NCI-H1436 treated with DMSO at 0.1 percent for 48 hours (cell line): ENCODE measurements at places on chromosomes 6 and 20.

GRCh38 chr6:18265787-18266522 is 1.6 kb upstream of the DEK start:
- no peak for DNase-seq

DNA sequence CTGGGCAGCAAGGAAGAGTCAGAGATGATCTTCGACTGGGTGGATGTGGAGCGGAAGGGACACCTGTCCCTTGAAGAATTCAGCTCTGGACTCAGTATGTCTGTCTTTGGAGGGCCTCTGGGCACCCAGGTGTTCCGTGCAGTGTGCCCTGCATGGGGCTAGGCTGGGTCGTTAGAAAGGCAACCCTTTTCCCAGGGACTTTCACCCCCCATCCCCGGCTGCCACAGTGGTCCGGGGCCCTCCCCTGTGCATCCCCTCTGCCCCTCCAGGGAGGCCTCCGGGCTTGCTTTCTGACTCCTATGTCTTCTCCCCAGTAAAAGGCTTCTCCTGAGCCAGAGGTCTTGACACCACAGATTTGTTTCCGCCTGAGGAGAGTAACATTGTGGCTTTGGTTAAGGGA is 16.2 kb downstream of the RAB44 start:
- DNase-seq: no peak

GRCh38 chr6:2029130-2029794 is 216.1 kb downstream of the GMDS start:
- no peak for DNase-seq

- DNase-seq: no peak
These were observed 42.9 kb downstream of the RIOK1 start for GRCh38 chr6:7432391-7433120.

DNA sequence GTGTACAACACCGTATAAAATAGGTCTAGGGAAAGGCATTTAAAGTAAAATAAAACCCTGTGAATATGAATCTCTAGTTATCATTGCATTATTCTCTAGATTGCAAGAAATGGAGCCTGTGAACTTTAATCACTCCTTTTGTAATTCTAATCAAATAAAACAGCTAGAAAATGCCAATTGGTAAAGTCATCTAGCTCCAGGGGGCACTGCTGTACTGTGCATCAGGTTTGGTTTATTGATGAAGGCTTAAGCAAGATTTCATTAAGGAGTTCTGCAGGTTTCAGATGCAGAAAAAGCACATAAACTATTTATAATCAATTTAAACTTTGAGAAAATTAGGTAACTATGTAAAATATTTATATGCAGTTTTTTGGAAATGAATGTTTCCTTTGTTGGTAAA is 645.0 kb downstream of the PHF3 start:
- DNase-seq: no peak

DNA sequence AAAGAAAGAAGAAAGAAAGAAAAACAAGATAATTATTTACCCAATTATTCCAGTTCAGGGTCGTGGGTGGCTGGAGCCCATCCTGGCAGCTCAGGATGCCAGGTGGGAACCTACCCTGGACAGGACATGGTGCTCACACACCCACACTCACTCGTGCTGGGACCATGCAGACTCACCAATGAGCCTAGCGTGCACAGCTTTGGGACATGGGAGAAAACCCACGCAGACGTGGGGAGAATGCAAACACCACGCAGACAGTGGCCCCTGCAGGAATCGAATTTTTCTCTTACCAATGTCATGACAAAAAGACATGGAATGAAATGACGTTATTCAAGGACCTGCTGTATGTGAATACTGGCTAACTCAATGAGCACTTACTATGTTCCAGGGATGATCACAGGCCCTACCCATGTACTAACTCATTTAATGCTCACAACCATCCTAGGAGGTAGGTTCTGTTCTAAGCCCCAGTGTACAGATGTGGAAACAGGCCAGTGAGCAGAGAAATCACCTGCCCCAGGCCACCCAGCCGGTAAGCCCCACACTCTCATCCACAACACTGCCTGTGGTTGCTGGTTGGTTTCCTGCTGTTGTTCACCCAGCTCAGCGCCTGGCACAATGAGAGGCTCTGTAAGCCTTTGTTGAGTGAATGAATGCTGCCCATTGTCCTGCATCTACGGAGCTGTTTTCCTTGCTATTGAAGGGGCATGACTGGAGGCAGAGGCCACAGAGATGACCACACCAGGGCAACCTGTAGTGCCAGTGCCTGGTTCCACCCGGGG is 6.8 kb upstream of the PI16 start:
- DNase-seq: no peak

DNA sequence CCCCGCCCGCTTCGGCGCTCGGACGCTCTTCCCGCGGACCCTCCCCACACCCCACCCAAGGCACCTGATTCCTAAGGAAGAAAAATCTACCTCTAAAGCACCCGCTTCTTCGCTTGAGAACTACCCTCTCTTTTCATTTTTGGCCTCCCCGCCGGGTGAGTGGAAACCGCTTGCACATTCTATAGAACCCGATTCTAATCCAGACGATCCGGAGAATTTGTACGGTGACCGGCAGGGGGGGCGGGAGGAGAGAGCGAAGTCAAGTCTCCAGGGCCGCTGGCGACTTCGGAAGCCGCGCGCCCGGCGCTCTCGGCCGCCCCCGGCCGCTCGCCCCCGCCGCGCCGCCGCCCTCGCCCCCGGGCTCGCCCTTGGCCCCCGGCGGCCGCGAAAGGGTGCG is at the start of gene RBM24:
Gene RBM24 (plus strand): TSS at position 262 of the 397 bp plus-strand sequence. CDS start 221 bp downstream, outside the sequence.
- no peak for DNase-seq
